Bronchial epithelial cell (primary cell): ENCODE measurements at places on chromosomes 2 and 18.

- DNase-seq, result no peak
These were observed 600.8 kb downstream of the CPS1 start for GRCh38 chr2:211157211-211157610.

GRCh38 chr2:12486205-12487118 lies 230.3 kb upstream of the TRIB2 start:
- peak; percentile 85 for DNase-seq

DNA sequence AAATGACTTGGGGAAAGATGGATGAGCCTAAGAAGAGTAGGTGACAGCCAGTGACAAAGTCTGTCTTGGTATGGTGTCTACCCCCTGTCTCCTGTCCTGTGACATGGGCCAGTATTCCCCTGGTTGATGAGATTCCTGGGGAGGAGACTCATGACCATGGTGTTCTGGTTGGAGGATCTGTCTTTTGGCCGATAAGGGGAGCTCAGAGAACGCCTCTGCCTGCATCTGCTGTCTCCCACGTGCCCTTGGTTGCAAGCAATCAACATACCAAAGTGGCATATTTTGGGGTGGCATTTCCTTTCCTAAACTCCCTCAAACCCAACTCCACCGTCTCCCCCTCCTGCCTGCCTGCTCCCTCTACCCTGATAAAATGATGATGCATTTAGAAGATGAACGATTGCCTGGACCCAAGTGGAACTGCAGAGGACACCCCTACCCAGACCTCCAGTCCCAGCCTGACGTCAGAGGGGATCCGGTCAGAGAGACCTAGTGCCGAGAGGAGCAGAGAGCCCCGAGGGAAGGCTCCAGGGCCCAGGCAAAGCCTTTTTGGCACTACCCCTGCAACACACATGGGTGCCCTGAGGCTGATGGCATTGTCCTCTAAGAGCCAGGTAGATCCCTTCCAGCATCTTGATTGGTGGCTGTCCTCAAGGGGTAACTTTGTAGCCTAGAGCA lies 124.2 kb upstream of the MSH6 start:
- no peak for DNase-seq

GRCh38 chr18:49886891-49887764 lies 73.8 kb upstream of the ACAA2 start:
- peak; percentile 80 for DNase-seq

DNA sequence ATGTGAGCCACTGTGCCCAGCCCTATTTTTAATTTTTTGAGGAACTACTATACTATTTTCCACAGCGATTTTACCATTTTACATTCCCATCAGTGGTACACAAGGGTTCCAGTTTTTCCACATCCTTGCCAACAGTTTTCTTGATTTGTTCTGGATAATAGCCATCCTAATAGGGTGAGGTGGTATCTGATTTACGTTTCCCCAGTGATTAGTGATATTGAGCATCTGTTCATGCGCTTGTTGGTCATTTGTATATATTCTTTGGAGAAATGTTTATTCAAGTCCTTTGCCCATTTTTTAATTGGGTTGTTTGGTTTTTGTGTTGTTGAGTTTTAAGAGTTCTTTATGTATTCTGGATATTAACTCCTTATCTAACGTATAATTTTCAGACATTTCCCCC lies 20.8 kb downstream of the TTC39C start:
- no peak for DNase-seq

DNA sequence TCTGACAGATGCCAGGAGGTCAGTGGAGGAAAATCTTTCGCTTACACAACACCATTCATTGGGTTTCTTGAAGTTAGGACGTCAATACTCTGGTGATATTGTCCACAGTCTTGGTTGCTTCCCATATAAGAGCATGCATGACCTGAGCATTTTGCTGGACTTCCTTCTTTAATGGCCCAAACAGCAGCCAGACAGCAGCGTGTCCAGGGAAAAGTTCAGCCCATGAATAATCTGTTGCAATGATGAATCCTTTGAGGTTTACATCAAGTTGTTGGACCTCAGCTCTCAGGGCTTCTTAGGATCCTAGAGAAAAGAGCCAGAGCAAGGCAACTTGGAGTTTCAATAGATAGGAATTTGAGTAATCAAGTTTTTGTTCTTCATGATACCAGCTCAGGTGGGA lies 155.6 kb upstream of the MGAT5 start:
- DNase-seq, result no peak

DNA sequence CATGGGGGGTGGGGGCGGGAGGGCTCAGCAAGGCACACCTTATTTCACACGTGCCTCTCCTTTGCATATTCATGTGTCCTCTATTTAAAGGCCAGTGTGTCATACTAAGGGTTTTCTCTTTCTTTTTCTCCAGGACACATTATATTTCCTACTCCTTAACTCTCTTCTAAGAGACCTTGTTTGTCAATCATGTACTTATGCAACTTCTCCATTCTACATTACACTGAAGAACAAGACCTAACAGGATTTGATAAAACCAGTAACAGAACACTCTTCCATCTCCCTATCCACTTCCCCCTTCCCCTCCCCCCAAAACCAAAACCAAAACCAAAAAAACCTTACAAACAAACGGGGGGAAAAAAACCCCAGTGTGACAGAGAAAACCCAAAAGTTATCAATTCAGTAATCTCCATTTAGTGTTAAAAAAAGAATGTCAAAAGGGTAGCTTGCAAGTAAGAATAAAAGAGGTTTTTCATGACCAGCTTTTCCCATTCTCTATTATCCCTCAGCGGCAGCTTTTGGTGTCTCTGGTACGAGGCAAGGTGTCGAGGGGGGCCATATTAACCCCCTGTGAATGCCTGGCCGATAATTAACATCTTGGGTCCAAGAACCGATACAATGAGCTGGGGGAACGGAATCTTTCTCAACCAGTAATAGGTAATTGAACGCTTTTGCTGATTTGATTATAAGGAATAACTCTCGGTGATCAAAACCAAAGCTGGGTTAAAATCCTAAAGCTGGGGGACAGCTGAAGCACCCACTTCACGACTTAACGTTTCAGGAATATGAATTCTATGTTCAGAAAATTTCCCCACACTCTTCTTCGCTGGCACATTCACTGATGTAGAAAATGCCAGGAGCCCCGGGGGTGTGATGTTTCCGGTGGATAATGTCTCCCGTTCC lies 191.0 kb upstream of the TCF4 start:
- DNase-seq, result peak; percentile 86

DNA sequence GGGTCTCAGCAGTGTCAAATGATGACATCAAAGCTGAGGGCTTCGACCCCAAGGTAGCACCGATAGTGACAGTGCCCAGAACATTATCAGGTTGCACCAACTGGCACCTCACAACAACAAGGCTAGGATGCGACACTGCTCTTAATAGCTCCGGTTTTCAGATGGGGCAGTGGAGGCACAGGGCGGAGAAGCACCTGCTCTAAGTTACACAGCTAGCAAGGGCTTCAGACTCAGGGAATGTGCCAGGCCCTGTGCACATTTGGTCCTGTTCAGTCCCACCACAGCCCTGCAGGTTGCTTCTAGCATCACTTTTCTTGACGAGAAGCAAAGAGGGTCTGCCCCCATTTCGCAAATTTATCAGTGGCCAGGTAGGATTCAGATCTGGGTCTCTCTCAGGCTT lies 74.1 kb downstream of the DGKD start:
- no peak for DNase-seq

GRCh38 chr2:160251569-160251968 lies 51.5 kb upstream of the ITGB6 start:
- no peak for DNase-seq

DNA sequence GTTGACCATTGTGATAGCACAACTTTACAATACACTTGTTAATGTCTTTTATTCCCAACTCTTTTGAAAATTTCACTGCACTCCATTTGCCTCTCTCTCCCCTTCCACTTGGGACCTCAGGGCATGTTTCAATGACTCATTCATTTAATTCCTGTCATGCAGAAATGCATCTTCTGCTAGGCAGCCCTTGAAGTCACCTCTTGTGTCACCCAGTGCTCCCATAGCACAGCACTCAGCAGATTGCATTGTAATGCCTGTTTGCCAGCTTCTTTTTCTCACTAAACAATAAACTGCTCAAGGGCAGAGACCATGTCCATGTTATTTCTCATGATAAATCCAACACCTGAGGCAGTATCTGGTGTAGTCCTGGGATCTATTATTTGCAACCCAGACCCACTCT lies 85.9 kb upstream of the ACSL3 start:
- peak; percentile 42 for DNase-seq

- DNase-seq, result peak; percentile 13
These were observed 157.8 kb downstream of the CYRIA start for GRCh38 chr2:16507655-16508489.

- DNase-seq, result peak; percentile 37
These were observed 288.8 kb upstream of the PIK3C3 start for GRCh38 chr18:41666231-41666630.

DNA sequence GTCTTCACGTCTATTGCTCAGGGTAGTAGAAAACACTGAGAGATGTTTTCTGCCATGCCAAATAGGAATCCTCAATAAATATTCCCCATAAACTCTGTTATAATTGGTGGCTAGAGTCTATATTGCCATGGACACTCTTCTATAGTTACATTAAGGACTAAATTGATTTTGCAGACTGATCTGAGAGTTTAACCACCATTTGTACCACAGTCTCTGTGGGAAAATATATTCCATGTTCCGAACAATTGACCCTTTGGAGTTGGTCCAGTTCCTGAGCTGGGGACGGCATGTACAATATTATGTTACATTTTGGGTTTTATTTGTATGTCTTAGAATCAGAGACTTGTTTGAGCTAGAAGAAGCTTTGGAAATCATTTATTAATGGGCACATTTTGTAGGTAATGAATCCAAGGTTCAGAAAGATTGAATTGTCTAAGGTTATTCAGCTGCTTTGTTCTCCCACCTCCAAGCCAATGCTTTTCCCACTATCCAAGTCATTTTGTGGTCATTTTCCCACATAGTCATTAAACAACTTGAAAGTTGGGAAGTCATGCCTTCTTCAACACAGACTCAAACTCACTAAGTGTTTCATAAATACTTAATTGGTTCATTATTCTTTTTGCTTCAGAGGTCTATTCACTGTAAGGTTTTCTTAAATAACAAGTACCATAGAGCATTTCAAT lies 5.1 kb upstream of the PPP1CB start:
- DNase-seq, result no peak

DNA sequence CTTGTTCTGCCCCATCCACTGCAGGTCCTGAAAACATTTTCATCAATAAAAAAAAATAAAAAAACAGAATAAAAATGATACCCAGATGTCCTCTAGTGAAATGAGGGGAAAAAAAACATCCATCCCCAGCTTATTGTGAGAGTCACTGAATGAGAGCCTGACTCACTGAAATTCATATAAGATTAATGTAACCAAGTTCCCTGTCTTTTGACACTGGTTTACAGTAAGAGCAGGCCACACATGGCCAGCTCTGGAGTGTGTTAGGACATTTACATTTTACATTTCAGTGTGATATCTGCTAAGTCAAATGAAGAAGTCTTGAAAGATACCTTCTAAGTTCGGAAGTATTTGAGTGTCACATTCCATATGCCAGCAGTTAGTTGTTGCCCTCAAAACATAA lies 21.1 kb upstream of the IL18R1 start:
- DNase-seq, result no peak

GRCh38 chr18:26225915-26226228 lies 373 bp upstream of the TAF4B start:
- no peak for DNase-seq

- DNase-seq, result no peak
These were observed 73.3 kb downstream of the LONRF2 start for GRCh38 chr2:100248971-100249370.

DNA sequence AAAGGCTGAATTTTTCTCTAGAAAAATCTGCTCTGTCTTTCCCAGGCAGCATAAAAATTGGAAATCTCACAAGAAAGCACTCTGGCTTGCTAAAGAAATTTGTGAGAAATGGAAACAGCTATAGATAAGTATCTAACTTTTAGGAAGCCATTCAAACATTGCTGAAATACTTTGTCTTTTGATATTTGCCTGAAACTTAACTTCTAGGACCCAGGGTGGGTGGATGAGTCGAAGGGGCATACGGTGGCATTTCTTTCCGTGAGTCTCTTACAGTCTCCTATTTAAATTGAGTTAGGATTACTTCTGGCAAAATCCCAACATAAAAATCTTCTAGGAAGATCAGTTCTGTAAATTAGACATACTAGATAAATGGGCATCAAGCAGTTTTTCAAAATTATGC lies 532 bp upstream of the COL3A1 start:
- no peak for DNase-seq

GRCh38 chr2:170869036-170869435 lies 52.3 kb downstream of the GAD1 start:
- peak; percentile 17 for DNase-seq

DNA sequence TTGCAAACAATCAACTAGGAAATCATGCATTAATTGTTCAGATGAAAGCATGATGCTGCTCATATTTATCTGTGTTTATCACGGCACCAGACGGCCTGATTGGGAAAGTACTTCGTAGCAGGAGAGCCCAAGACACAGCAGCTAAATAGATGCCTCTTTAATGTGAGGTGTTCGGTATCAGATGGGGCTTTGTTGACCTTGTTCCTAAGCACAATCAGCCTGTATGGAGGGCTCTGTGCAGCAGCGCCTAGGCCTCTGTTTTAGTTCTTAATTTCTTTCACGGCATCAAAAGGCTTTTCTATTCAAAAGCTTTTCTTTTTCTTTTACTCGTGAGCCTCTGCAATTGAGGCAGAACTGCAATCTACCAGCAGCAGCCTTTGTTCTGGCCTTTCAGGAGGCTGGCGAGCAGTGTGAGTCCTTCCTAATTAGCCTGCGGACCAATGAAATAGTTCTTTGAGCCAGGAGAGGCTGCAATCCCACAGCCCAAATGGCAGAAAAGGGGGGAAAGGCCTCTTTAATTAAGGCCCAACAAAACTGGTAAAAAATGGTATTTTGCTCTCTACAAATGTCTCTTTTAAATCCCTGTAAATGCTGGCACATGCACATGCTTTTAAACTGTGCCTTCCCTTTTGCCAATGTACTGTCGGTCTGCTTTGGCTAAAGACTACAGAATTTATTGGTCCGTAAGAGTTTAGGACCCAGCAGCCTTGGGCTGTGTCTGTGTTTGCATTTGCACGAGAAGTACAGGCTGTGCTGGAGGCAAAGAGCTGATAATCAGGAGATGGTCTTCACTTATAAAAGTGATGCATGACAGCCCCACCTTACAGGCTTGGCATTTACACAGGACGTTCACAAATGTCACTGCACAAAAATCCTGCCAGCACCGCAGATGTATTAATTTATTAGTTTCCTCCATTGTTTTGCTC lies 159.6 kb downstream of the RND3 start:
- no peak for DNase-seq

GRCh38 chr2:190859347-190860297 lies 21.0 kb upstream of the GLS start:
- DNase-seq, result no peak

DNA sequence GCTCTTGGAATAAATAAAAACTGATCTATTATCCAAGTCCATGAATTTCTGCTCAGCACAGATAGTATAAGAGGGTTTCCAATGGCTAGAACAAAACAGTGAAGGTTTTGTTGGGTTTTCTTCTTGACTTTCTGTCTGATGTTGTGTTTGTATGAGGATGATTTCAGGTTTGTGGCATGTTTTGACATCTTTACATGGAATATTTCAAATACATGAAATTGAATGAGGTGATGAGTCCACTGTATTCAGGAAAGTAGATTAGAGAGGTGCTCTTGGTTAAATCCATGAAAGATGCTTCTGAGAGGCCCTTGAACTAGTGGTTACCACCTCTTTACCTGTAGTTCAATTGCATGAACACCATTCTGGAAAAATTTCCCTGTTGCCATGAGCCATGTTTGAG lies 84.3 kb downstream of the RAPGEF4 start:
- DNase-seq, result no peak
